ENCODE measurements at places on chromosomes 3 and 15.

GRCh38 chr3:157816296-157816695, 289.9 kb downstream of the SHOX2 start:
- no peak for DNase-seq

DNA sequence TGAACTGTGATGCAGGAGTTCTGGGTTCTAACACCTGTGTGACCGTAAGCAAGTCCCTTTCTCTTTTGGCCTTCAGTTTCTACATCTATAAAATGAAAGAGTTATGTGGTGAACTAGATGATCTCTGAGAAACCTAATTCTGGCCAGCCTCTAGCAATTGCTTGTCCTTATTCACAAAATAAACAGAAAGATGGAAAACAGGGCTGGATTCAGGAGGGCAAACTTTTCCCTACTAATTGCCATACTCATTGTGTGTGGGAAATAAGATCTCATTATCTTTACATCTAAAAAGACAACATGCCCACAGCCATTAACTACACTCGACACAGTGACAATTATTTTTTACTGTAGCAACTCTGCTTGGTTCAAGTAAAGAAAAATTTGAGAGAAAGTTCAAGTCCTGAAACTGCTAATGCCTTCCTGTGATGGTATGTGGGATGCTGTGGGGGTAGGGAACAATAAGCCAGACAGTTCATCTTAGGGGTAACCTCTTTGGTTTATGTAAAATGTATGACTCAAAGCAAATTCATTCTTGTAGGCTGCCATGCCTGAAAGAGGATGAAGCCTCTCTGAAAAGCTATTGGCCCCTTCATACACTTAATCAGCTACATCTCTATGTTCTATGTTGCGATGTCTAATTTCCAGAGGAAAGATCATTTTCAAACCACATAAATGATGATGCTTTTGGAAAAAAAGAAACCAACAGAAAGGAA, 177.6 kb upstream of the BCL6 start:
- DNase-seq = no peak

DNA sequence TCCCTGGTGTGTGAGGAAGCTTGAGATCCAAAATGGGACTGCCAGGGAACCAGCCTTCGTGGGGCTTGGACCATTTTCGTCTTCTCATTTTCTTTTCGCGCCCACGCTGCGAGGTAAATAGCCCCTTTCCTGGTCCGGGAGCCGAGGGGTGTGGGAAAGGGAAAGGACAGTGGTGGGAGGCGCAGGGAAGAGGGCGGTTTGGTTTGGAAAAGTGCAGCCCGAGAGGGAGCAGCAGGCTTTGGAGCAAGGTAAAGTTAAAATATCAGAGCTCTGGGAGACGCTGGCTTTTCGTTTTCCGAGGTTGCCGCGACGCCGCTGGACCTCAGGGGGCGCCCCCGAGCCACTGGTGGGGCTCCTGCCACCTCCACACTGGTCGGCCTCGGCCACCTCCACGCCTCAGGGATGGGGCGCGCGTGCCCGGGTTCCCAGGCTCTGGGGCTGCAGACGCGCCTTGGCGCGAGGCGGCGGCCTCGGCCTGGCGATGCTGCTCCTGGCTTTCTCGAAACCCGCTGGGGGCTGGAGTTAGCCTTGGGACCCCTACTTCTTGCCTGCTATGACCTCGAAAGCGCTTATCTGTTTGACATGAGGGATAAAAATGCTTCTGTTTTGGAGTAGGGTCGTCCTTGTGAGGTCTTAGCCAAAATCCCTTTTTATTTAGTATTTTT, 3.2 kb downstream of the PTPRG start:
- DNase-seq = peak; percentile 96

DNA sequence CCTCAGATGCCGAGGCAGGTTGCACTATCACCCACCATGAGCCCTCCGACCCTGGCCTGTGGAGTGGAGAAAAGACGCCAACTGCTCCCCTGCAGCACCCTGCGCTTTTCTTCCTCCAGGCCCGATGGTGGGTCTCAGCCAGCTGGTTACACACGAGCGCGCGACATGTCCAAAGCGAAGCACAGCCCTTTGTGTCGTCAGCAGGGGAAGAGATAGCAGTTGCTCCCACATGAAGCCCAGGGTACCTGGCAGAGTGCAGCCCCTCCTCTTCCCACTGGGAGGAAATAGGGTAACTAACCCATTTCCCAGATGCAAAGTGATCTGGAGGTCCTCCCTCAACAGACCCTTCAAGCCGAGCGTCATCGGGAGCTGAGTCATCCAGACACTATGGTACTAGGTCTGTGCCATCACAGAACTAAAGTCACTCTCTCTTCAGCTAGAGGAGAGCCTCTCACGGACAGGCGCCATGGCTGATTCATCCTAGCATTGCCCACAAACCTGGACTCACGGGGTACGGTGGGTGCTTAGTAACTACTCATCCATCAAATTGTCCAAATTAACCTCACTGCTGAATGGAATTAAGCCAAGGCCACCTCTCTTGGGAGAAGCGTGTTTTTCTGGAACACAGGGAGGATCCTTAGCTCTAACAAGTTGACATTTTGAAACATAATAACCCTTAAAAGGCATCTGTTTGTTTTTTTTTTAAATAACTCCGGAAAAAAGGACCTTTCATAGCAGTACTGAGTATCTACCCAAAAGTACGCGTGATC, 45.2 kb upstream of the BDH1 start:
- no peak for DNase-seq

- peak; percentile 12 for DNase-seq
Measured at GRCh38 chr15:98830034-98830634, 177.5 kb downstream of the PGPEP1L start.

DNA sequence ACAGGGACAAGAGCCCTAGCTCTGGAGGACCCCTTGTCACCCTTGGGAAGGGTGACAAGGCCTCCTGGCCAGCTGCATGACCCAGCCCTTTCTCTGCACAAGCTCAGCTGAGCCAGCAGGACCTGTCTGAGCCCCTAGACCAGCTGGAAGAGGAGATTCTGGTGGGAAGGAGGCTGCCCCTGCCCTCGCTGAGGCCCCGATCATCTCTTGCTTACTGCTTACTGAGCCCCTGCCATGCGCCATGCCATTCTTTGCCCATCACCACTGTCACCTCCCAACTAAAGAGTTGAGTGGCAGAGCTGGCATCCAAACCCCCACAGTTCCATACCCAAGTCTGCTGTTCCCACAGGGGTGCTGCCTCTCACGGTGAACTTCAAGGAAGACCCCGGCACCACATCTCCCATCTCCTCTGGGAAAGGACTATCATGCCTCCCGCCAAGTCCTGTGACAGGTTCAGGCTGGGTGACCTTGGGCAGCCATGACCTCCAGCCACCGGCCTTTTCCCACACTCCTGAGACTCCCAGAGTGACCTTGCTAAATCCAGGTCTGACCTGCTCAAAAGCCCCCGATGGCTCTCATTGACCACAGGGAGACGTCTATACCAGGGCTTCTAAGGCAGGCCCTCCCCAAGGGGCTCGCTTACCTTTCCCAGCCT, 34.0 kb downstream of the ACSBG1 start:
- DNase-seq = no peak

- no peak for DNase-seq
Measured at GRCh38 chr15:52529341-52529924, 753 bp upstream of the MYO5A start.

GRCh38 chr3:122977746-122978466, 49.7 kb downstream of the SEMA5B start:
- DNase-seq = peak; percentile 83

- no peak for DNase-seq
Measured at GRCh38 chr3:190326930-190327329, 4.7 kb upstream of the CLDN1 start.

DNA sequence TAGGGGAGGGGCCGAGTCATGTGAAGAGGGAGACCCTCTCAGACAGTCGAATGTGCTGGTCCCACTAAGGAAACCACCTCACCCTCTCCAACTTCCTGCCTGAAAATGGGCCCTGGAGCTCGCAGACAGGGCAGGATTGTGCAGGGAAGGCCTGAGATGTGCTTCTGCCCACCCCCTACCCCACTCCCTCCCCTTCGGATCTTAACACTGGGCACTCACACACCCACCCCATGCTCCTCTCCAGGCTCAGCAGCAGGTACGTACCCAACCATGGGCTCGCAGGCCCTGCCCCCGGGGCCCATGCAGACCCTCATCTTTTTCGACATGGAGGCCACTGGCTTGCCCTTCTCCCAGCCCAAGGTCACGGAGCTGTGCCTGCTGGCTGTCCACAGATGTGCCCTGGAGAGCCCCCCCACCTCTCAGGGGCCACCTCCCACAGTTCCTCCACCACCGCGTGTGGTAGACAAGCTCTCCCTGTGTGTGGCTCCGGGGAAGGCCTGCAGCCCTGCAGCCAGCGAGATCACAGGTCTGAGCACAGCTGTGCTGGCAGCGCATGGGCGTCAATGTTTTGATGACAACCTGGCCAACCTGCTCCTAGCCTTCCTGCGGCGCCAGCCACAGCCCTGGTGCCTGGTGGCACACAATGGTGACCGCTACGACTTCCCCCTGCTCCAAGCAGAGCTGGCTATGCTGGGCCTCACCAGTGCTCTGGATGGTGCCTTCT, 20.0 kb downstream of the ATRIP start:
- peak; percentile 50 for DNase-seq

DNA sequence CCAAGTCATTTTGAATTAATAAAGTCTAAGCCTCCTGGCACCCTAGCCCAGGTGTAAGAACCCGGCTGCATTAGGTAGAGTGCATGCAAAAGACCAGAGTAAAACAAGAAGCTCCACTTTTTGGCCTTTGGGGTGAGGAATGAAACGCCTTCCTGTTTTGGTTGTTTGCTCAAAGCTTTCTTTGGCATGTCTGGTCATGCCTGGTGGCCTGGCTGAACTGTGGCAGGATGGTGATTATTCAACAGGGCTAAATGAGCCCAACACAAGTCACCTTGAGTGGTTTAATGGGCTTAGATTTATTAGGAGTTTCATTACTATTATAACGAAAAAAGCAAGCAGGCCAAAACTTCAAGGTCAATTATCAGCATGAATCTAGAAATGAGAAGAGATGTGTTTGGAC, 40.9 kb upstream of the LDHAL6B start:
- DNase-seq = peak; percentile 24

GRCh38 chr3:169668957-169669741, 5.6 kb upstream of the MECOM start:
- peak; percentile 93 for DNase-seq

DNA sequence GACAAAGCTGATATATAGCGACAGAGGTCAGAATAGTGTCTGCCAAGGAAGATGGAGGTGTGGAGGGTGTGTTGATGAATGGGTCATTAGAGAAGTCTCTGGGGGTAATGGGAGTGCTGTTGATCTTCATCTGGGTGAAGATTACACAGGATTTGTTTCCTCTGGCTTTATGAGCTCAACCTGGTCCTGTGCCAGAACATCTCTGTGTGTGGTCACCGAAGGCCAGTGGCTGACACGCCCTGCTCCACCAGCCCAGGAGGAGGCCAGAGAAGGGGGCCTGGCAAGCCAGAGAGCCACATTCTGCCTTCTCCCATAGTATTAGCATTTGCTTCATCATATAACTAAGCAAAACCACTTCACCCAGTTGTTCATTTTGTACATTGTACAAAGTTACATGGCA, 121.1 kb downstream of the ZNF621 start:
- DNase-seq = no peak

- DNase-seq = no peak
Measured at GRCh38 chr15:96028620-96029019, 301.9 kb upstream of the NR2F2 start.

DNA sequence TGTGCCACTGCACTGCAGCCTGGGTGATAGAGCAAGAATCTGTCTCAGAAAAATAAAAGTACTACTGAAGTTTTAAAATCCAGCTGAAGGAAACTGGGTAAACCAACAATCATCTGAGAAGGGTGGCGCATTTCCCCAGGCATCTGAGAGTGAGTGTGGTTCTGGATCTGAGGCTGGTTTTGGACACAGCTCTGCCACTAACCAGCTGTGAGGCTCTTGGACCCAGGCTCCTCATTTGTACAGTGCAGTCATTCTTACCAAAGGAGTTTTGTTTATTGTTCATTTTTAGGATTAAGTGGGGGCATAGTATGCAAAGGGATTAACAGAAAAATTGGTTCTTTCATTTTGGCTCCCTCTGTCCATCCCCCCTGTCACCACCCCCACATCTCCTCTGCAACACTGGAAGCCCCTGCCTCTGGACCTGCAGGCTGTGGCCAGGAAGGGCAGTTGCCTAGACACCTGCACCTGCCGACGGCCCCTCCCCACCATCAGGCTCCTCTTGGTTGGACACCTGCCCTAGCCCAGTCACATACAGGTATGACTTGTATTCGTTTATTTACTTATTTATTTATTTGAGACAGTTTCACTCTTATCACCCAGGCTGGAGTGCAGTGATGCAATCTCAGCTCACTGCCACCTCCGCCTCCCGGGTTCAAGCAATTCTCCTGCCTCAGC, 8.8 kb downstream of the NUP210 start:
- no peak for DNase-seq

DNA sequence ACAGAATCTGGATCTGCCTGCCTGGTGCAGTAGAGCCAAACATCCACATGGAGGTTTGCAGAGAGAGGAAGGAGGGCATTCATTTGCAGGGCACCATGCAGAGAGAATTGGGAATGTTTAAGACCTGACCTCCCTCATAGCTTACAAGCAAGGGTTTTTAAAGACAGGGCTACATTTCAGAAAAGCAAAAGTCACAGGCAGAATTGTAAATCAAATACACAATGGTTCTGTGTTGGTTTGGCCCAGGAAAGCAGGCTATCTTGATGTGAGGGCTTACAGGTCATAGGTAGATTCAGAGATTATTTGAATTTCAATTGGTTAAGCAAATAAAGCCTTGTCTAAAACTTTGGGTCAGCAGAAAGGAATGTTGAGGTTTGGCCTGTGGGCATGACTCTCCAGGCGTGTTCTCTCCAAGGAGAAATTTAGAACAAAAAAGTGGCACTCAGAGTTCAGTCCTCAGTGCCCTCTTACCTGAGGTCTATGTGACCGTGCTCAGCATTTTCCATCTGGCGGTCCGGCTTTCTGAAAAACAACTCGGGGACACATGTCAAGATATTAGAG, 91.5 kb downstream of the CD47 start:
- DNase-seq = no peak

DNA sequence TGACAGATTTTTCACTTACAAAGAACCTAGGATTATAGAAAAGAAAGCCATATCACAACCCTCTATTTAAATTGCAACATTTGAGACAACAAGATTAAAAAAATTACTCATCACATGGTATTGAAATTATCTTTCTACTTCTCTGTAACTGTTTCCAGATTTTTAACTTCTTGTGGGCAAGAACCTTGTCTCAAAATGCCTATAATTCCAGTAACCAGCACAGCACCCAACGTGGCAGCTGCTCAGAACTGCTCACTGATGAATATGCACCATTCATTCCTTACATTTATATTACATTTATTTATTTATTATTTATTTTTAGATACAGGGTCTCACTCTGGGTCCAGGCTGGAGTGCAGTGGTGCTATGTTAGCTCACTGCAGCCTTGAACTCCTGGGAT, 216.1 kb downstream of the THRB start:
- DNase-seq = no peak
